ENCODE measurements at places on chromosomes 5 and 9. TPM values are rescaled to one million over a fixed set of nuclear protein-coding genes. Genes with fewer than 3 reads are reported as not detected.

MLANA gene
- total RNA-seq = not detected

GRM6 gene
- total RNA-seq = not detected

STPG3 gene
- total RNA-seq = 0.26 TPM

ANKDD1B gene
- 0.10 TPM for total RNA-seq

GRCh38 chr9:111928359-111928720 lies 31.7 kb downstream of the UGCG start:
- peaks cover 25% of the 10 kb centered on the region for H3K36me3 ChIP-seq
- no peak for DNase-seq
- no peaks in the 10 kb centered on the region for H3K27me3 ChIP-seq
- no peak overlapping the region for H3K4me3 ChIP-seq
- H3K27ac ChIP-seq = no peak overlapping the region
- H3K4me1 ChIP-seq = peaks cover 10% of the 10 kb centered on the region

DNA sequence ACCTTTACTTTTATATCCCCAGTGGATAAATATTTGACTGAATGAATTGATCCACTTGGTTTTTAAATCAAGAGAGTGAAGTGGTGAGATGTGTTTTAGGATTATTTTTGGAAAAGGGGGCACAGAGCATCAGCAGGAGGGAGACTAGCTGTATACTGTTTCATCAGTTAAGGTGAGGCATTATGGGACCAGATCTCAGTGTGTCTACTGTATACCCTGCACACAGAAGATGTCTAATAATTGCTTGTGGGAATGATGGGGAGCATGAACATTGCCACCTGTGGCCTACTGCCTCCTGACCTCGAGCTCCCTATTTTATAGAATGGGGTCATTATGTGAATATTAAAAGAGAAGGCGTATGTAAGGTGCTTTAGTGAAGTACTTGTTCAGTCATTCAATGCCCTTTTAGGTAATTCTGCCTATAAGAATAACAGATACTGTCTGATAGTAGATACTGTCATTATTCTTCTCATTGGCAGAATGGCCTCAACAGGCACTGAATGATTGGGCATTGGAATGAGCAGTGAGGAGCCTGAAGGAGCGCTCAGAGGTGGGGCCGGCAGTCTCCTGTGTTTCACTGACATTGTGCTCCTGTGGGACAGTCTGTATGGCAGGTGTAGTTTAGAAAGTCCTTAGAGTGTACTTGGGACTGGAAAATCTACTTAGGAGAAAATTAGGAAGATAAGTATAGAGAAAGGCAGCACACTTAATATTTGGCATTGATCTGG lies 47.4 kb upstream of the FAM120AOS start:
- DNase-seq = no peak
- H3K4me3 ChIP-seq = no peak overlapping the region
- H3K4me1 ChIP-seq = no peaks in the 10 kb centered on the region
- H3K27me3 ChIP-seq = no peaks in the 10 kb centered on the region
- H3K36me3 ChIP-seq = peaks cover 4% of the 10 kb centered on the region

DNA sequence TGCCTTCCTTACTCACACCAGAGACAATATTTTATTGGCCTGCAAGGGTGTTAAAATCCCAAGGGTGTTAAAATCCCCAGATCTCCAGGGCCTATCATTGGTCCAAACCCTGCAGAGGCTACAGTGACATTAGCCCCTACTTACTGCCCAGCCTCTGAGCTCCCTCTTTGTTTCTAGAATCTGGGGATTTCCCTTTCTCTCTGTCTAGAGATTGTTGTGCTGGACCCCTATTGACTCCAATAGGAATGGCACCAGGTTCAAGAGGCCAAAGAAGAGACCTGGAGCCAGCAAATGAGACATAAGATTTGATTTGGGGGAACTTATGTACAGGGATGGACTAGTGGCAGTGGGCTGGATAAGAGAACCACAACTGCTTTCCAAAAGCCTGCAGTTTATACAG lies 53.3 kb upstream of the ZBED3 start:
- H3K27me3 ChIP-seq = no peaks in the 10 kb centered on the region
- DNase-seq = no peak
- H3K4me1 ChIP-seq = peaks cover 3% of the 10 kb centered on the region
- H3K27ac ChIP-seq = no peak overlapping the region
- H3K4me3 ChIP-seq = no peak overlapping the region

DNA sequence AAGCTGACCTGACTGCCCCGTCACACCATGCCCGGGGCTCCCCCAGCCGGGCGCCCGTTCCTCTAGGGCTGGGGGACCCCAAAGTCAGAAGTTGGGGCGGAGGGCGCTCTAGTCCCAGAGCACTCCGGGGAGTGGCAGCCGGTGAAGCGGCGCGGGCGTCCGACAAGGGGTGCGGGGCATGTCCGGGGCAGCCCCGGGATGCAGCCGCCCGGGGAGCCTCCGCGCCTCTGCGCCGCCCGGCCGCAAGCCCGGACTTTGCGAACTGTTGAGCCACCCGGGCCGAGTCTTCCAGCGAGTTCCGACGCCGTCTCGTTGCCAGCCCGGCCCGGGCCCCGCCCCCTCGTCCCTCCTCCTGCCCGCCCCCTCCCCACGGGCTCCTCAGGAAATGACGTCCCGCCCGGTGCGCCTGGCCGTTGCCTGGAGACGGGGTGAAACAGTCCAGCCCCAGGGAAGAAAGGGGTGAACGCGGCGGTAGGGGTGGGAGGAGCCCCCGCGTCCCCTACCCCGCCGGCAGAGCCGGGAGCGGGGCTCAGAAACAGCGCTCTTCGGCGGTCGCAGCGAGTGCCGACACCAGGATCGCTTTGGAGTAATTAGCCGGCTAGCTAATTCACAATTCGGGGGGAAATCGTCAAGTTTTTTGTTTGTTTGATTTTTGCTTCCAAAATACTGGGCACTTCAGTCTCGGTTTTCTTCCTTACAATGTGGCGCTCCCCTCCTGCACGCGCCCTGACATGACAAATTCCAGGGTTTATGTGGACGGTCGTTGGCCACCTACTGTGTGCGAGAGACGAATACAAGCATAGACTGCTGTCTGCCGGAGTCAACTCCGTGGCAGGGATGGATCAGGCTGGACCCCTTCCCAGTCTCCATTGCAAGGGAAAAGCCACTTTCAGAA lies at the start of gene WHRN:
Gene WHRN, minus strand, starts transcription at position 287 of the 895 bp plus-strand sequence. CDS start 672 bp downstream, outside the sequence.
- peak within 1 kb of the TSS; percentile 65 for H3K4me3 ChIP-seq
- H3K27ac ChIP-seq = peak within 1 kb of the TSS; percentile 90
- no peaks in the 10 kb centered on the region for H3K27me3 ChIP-seq

DNA sequence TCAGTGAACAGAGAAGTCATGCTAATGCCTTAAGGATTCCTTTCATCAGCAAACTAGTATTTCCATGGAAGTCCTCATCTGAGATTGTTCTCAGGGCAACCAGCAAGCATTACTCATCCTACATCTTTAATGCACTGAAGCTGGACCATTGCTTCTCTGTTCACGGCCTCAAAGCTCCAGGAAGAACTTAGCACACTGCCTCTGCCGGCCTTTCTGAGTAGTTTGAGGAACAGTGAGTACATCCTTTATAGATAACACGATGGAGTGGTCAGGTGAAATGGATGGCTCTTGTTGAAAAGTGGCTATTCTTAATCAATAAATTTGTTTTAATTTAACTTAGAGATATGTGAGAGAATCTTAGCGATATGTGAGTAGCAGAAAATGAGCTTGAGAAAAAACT lies 35.8 kb downstream of the MEGF10 start:
- H3K27ac ChIP-seq = no peak overlapping the region
- H3K27me3 ChIP-seq = peaks cover 8% of the 10 kb centered on the region
- no peak overlapping the region for H3K4me3 ChIP-seq
- H3K4me1 ChIP-seq = no peaks in the 10 kb centered on the region

- no peak overlapping the region for H3K4me3 ChIP-seq
- peak overlapping the region; percentile 71 for H3K27ac ChIP-seq
- no peaks in the 10 kb centered on the region for H3K36me3 ChIP-seq
- peaks cover 27% of the 10 kb centered on the region for H3K4me1 ChIP-seq
Measured at GRCh38 chr5:151682240-151682639, 4.5 kb downstream of the SPARC start.

DNA sequence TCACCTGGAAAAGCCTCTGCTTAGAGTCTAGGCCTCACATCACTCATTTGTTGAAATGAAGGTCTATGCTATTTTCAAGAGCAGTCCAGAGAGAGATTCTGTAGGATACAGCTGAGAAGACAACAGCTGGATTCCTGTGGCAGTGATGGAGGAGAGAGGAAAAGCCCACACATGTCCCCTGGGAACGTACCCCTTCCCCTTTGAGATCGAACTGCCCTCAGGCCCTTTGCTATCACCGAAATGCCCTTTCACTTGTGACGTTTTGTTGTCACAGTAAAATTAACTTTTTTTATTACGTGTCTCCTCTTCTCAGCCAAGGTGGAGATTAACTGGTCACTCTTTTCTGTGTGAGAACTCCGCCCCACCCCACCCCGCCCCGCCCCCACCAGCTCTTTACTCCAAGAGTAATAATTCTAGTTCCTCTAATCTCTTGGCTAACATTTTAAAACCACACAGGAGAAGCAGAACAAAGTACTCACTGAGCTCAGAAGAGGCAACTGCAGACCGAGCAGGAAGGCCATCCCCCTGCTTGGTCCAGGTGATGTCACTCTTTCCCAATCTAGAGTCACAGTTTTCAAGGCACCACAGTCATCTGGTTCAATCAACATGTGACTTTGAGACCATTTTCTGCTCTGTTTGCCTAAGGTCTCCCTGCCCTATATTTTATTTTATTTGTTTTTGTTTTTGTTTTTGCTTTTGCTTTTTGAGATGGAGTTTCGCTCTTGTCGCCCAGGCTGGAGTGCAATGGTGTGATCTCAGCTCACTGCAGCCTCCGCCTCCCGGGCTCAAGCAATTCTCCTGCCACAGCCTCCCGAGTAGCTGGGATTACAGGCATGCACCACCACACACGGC lies 105.6 kb downstream of the SUSD1 start:
- no peaks in the 10 kb centered on the region for H3K36me3 ChIP-seq
- peaks cover 21% of the 10 kb centered on the region for H3K4me1 ChIP-seq
- DNase-seq = no peak
- H3K4me3 ChIP-seq = no peak overlapping the region
- no peaks in the 10 kb centered on the region for H3K27me3 ChIP-seq
- peak overlapping the region; percentile 62 for H3K27ac ChIP-seq

- H3K36me3 ChIP-seq = no peaks in the 10 kb centered on the region
- H3K27me3 ChIP-seq = peaks cover 7% of the 10 kb centered on the region
- no peaks in the 10 kb centered on the region for H3K4me1 ChIP-seq
- DNase-seq = no peak
- no peak overlapping the region for H3K27ac ChIP-seq
Measured at GRCh38 chr5:103247118-103247517, 11.4 kb upstream of the MACIR start.

DNA sequence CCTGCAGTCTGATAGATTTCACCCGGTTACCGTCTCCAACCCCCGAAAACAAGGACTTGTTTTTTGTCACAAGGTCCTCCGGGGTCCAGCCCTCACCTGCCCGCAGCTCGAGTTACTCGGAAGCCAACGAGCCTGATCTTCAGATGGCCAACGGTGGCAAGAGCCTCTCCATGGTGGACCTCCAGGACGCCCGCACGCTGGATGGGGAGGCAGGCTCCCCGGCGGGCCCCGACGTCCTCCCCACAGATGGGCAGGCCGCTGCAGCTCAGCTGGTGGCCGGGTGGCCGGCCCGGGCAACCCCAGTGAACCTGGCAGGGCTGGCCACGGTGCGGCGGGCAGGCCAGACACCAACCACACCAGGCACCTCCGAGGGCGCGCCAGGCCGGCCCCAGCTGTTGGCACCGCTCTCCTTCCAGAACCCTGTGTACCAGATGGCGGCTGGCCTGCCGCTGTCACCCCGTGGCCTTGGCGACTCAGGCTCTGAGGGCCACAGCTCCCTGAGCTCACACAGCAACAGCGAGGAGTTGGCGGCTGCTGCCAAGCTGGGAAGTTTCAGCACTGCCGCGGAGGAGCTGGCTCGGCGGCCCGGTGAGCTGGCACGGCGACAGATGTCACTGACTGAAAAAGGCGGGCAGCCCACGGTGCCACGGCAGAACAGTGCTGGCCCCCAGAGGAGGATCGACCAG lies 121.3 kb downstream of the DAB2IP start:
- no peaks in the 10 kb centered on the region for H3K4me1 ChIP-seq
- no peak for DNase-seq
- H3K36me3 ChIP-seq = no peaks in the 10 kb centered on the region
- H3K27me3 ChIP-seq = no peaks in the 10 kb centered on the region

DNA sequence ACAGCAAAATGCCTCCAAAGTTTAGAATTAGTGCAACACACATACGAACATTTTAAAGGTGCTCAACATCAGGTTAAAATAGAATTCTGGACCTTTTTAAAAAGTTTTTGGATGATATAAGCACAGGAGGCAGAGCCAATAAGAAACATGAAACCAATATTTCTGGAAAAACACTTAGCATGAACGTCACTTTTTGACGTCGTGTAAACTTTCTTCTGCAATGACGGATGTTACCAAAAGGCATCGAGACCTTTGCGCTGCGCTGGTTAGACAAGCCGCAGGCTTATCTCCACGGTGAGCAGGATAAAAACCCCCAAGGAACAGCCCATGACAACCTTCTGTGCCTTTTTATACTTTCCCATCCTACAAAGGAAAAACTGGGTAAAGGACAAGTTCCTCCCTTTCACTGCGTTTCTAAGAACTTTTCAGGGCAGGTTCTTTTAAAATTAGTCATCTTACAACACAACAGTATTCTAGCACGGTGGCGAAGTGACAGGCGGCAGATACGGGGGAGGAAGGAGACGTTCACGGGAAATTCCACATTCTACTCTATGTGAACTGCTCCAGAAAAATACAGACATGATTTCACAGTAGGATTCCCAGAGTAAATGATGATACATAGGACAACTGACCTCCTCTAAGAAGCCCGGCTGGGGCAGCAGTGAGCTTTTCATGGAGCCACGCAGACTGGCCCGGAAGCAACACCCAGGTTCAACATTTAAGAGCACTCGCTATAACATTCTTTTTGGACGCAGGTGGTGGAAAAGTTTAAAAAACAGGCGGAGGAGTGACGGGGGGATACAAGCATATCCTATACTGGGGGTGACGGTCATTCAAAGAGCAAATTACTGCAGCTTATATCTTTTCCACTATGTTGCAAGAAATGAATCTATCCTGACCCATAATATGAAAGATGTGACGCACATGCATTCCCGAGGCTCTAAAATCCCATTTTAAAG lies 52.4 kb downstream of the USP20 start:
- H3K27me3 ChIP-seq = no peaks in the 10 kb centered on the region
- no peak for DNase-seq
- H3K4me1 ChIP-seq = no peaks in the 10 kb centered on the region
- no peaks in the 10 kb centered on the region for H3K36me3 ChIP-seq

GRCh38 chr9:19498015-19498414 lies 89.2 kb downstream of the ACER2 start:
- H3K4me3 ChIP-seq = no peak overlapping the region
- H3K36me3 ChIP-seq = no peaks in the 10 kb centered on the region
- no peaks in the 10 kb centered on the region for H3K27me3 ChIP-seq
- no peak overlapping the region for H3K27ac ChIP-seq

DNA sequence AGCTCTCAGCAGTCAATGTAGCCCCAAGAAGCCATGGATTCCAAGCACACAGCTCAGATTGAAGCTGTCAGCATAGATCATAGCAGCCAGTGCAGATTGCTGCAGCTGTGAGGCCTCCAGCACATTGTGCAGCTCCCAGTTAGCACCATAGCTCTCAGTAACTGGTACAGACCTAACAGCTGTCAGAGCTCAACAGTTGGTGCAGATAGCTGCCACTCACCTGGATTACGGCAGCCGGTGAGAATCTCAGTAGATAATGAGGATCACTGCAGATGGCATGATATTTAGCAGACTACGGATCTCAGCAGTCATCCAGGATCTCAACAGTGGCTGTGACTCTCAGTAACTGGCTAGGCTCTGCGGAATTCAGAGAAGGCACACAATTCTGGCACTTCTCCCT lies 500.4 kb downstream of the TUSC1 start:
- no peaks in the 10 kb centered on the region for H3K4me1 ChIP-seq
- H3K36me3 ChIP-seq = no peaks in the 10 kb centered on the region
- DNase-seq = no peak
- H3K4me3 ChIP-seq = no peak overlapping the region
- no peak overlapping the region for H3K27ac ChIP-seq
- H3K27me3 ChIP-seq = no peaks in the 10 kb centered on the region

Data from Panc1 (cell line).